ENCODE measurements at places on chromosomes 12 and 14.

DNA sequence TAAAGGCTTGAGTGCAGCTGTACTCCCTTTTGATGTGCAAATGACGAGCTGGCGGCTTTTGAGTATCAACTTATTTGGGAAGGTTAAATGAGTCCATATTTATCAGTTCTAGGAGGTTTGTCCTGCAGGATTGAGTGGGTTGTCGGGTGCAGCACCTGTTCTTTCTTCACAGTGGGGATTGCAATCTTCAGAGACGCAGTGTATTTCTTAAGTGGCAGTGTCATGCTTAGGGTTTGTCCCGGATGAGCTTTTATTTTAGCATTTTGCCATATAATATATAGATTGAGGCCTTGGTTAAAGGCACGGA is 1.2 kb downstream of the FUT8 start:
- no peak for DNase-seq

DNA sequence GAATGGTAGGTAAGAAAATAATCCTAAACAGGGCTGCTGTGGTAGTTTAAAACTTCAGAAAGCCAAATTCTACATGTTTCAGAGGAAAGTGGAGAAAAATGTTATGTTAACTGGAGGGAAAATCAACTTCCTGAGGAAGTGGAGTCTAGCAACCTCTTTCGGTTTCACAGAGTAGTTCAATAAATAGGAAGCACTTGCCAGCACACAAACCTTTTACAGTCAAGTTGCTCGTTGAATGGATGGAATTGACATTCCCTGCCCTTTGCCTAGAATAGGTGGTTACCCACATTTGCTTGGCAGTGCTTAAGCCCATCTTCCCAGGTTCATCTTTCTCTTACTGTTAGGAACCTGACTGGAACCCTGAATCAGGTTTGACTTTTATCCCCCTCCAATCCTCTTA is 15.9 kb downstream of the ANKRD13A start:
- no peak for DNase-seq

DNA sequence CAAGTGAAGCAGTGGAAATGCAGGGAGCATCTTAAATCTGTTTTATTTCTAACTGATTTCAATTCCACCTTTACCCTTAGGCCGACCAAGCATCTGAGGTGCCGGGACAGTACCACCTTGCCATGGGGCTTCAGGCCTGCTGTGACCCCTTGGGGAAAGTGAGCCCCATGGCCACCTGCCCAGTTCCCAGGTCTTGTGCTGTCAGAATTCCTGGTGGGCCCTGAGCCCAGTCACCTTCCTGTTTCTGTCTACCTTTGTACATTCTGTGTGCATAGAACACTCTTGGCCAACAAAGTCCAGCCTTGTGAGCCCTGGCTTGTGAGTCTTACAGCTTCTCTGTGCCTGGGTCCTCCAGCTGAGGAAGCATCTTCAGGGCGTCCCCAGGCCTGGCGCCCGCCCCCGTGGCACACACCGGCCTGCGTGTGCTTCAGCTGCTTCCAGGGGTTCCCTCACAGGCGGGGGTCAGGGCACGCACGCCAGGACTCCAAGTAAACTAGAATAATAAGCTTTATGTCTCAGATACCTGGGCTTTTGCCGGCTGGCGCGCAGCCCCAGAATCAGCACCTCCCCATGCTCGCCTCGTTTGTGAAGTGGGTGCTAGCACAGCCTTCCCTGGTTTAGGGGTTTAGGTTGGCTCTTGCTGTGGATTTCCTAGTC is 10.3 kb downstream of the ZFYVE21 start:
- no peak for DNase-seq

DNA sequence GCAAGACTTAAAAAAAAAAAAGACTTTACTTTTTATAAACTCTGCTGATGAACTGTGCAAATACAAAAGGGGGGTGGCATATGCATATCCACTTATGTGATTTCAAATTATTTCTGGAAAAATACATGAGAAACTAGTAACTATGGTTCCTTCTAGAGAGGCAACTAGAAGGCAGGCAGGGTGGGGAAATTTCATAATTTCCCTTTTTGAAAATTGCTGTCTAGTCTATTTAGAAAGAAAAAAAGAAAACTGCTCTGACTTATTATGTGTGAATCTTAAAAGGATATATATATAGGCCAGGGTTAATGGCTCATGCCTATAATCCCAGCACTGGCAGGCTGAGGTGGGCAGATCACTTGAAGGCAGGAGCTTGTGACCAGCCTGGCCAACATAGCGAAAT is 42.3 kb downstream of the ANAPC7 start:
- DNase-seq: no peak

- DNase-seq: no peak
Observed at GRCh38 chr14:75155169-75155568, 21.2 kb downstream of the TMED10 start.

DNA sequence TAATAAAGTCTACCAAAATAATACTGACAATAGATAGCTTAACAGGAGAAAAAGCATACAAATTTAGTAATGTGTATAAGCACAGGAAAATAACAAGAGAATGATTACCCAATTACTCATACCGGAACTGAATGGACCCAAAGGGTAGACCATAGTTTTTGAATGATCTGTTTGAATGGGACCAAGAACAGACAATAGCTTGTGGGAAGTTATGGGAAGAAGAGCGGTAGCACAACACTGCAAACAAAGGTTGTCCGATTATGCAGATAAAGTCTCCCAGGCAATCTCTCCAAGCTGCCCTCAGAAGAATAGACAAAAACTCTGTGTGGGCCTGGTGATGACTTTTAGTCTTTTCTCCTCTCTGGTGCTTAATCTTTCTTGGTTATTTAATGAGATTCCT is 96.6 kb upstream of the NEDD1 start:
- DNase-seq: no peak

- no peak for DNase-seq
Observed at GRCh38 chr14:42293180-42293579, 686.5 kb downstream of the LRFN5 start.

DNA sequence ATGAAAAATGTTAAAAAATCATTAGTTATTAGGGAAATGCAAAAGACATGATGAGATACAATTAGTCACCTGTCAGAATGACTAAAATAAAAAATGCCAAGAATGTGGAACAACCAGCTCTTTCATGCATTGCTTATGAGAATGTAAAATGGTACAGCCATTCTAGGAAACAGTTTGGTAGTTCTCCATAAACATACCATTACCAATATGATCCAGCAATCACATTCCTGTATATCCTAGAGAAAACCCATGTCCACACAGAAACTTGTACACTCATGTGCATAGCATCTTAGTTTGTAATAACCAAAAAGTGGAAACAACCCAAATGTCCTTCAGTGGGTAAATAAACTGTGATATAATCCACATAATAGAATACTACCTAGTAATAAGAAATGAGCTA is 245.7 kb downstream of the FUT8 start:
- no peak for DNase-seq

GRCh38 chr12:30905463-30906009 is 21.0 kb upstream of the TSPAN11 start:
- no peak for DNase-seq

DNA sequence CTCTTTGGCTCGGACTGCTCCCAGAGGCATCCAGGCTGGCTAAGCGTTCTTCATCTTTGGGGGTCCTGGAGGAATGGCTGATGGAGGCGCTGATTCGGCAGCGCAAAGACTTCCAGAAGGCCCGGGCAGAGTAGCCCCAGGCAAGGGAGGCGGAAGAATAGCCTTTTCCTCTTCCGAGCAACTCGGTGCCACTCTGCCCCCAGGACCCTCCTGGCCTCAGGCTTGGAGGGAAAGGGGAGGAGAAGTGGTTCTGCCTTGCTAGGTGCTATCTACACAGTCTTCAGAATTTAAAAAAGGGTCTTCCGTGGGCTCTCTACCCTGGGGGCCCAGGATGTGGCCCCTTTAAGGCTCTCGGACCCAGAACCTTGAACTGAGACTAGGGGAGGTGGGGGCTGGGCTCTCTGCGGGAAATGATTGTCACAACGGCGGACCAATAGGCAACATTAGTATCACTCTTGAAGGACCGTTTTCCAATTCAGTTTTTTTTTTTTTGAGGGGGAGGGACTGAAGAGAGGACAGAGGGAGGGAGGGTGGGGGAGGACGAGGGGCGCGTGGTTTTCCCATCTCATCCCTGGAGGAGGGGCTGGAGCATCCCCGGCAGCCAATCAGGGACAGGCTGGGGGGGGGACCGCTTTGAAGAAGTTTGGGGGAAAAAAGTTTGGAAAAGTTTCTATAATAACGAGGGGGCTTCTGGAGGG is at the start of gene NFATC4:
Gene NFATC4, plus strand, starts transcription at position 671 of the 698 bp plus-strand sequence. CDS start 157 bp downstream, outside the sequence.
- no peak for DNase-seq

DNA sequence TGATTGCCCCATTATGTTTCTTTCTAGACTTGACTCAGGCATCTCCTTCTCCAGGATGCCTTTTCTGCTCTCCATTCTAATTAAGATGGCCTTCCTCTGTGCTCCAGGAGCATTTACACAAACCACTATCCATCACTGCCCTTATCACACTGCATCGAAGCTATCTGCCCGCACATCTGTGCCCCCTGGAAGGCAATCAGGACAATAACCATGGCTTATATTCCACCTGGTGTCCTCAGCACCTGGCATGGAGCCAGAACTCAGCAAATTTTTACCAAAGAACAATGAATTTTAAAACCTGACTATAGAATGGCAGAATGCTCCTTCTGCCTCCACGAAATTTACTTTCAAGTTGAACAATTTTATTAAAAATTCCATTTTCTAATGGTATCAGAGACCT is 465.8 kb downstream of the APAF1 start:
- DNase-seq: no peak

DNA sequence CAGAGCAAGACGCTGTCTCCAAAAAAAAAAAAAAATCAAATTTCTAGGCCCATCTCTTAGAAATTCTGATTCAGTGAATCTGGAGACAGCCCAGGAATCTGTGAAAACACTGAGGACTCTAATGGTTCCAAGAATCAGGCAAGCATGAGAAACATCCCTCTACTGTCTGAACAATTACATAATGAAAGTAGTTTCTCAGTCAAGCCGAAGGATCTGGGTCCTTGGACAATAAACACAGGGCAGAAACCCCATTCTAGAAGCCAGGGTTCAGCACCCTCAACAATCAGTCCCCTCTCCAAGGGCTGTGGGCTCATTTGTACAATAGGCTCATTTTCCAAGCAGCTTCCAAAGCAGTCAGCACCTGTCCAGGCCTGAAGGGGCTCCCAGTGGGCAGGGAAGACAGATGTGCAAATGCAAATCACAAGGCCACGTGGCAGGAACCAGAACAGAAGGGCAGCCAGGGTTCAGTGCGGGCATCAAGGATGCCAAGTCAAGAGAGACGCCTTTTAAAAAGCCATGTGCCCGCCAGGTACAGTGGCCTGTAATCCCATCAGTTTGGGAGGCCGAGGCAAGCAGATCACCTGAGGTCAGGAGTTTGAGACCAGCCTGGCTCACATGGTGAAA is 96.1 kb downstream of the KSR2 start:
- no peak for DNase-seq

GRCh38 chr14:99885649-99885958 is 92.4 kb downstream of the EML1 start:
- no peak for DNase-seq

GRCh38 chr12:27709932-27710591 is 570 bp upstream of the MRPS35 start:
- DNase-seq: no peak

DNA sequence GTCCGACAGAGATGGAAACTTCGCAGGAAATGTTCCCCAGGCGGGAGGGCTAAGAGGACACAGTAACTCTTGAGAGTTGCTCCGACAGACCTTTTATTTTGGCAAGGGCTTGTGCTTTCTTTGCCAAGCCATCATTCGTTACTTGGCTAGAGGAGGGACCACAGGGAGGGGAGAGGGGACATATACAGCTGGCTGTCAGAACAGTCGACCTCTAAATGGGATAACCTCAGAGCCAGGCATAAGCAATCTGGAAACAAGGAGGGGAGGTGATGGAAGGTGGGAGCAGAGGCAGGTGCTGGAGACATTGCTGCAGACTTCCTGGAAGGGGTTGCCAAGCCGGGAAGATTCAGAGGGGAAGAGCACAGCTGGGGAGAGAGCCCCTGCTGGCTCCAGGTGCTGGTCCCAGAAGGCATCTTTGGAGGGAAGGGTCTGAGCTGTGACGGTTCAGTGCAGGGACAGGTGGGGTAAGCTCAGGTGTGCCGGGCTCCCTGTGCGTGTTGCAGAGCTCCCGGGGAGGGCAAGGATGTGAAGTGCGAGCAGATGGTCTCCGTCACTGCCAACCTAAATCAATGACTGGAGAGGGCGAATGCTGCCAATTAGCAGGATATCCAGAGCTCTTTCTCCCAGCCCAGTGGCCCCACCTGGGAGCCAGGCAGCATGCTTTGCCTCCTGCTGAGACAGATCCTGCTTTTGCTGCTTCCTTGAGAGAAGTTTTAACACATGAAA is 50.1 kb downstream of the CHST11 start:
- no peak for DNase-seq

DNA sequence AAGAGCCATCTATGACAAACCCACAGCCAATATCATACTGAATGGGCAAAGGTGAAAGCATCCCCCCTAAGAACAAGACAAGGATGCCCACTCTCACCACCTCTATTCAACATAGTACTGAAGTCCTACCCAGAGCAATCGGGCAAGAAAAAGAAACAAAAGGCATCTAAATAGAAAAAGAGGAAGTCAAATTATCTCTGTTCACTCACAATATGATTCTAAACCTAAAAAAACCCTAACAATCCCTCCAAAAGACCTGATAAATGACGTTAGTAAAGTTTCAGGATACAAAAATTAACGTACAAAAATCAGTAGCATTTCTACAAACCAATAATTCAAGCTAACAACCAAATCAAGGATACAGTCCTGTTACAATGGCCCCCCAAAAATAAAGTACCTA is 26.9 kb downstream of the MDM1 start:
- DNase-seq: no peak

GRCh38 chr14:80776186-80776585 is 165.4 kb downstream of the CEP128 start:
- DNase-seq: no peak

DNA sequence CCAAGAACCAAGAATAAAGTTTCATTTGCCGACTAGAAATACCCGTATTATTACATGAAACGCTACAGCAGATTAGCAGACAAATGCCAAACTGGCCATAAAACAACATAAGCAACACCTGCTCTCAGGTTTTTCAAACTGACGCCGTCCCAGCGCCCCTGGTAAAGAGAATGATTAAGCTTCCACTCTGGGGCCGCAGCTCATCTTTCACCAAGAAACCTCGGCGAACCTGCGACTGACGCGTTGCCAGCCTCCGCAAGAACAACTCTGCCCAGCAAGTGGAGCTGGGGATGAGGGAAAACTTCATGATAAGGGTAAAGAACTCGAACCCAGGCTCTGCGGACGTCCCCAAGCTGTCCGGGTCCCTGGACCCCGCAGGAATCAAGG is 530 bp downstream of the ARL1 start:
- DNase-seq: no peak

- DNase-seq: no peak
Observed at GRCh38 chr14:81523616-81524015, 10.0 kb downstream of the SEL1L start.

GRCh38 chr14:26917086-26917485 is 319.3 kb upstream of the NOVA1 start:
- DNase-seq: no peak
